Thymus (tissue), 14 donors: ENCODE measurements at places on chromosomes 6 and 20. TPM values are rescaled to one million over a fixed set of nuclear protein-coding genes. Genes with fewer than 3 reads are reported as not detected.

The FAM209B gene
- 3.3 TPM for polyA plus RNA-seq

DNA sequence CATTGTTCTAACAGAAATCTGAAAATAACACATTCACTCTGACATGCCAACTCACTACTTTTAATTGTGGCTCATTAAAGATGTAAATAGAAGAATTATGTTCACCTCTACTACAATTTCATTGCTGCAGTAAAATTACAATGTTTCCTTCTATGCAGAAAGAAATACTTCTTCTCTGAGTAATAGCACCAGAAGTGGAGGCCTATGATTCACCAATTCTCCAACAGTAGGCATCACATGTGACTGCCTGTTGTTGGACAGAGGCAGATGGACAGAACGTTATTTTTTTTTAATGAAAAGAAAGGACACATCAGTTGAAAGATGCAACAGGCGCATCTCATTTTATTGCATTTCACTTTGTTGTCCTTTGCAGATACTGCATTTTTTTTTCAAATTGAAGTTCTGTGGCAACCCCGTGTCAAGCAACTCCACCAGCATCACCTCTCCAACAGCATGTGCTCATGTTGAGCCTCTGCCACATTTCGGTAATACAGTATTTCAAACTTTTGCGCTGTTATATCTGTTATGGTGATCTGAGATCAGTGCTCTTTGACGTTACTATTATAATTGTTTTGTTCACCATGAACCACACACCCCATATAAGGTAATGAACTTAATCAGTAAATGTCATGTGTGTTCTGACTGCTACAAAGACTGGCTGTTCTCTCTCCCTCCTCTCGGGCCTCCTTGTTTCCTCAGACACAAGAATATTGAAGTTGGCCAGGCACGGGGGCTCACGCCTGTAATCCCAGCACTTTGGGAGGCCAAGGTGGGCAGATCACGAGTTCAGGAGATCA is 121.4 kb downstream of the ATXN1 start:
- no peaks in the 10 kb centered on the region for H3K4me1 ChIP-seq
- no peak for DNase-seq
- H3K4me3 ChIP-seq, result no peak overlapping the region
- no peaks in the 10 kb centered on the region for H3K27me3 ChIP-seq

DNA sequence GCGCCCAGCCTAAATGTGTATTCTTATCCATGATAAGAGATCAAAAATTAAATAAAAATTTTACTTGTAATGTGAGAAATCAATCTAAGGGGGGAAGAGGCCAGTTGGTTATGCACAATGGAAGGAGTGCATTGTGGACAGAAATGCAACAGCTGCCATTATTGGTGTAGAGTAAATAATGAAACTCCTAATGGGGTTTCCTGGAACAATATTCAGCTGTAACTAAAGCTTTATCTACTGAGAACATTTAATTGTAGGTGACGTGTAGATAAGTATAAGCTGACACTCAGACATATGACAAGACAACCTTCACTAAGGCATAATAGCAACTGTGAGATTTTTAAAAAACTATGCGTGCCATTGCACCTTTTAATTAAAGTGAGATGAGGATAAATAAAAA is 71.4 kb downstream of the CEP57L1 start:
- no peak for DNase-seq
- no peaks in the 10 kb centered on the region for H3K4me1 ChIP-seq
- no peaks in the 10 kb centered on the region for H3K27me3 ChIP-seq
- H3K27ac ChIP-seq, result no peak overlapping the region
- no peak overlapping the region for H3K4me3 ChIP-seq

DNA sequence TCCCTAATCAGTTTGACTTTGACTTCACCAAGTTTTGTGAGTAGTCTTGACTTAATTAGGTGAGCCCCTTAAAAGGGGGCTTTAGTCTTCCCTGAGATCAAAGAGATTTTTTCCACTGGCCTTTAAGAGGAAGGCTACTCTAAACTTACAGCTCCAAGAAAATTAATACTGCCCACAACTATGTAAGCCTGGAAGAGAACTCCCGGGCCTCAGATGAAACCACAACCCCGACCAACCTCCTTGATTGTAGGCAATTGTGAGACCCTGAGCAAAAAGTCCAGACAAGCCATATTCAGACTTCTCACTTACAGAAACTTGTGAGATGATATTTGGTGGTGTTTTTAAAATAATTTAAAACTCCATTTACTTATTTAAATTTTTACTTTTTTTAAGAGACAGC is 18.1 kb downstream of the SNX3 start:
- H3K4me1 ChIP-seq, result no peaks in the 10 kb centered on the region
- H3K4me3 ChIP-seq, result no peak overlapping the region
- no peak overlapping the region for H3K27ac ChIP-seq
- peaks cover 7% of the 10 kb centered on the region for H3K36me3 ChIP-seq
- no peak for DNase-seq
- no peaks in the 10 kb centered on the region for H3K27me3 ChIP-seq

DNA sequence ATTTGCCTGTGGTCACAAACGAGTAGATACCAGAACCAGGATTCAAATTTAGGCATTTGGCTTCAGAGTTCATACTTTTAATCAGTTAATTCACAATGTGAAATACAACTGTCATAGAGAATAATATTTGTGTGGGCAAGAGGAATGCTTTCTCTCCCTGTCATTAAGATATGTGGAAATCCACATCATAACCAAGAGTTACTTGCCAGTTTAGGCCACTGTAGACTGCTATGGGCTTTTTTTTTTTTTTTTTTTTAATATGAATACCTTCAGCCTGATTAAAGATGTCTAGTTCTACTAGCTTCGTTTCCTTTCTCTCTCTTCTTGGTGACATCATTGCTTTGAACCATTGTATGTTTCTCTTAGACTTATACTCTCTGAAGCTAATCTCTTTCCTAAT is 244.9 kb downstream of the ZFAND3 start:
- H3K36me3 ChIP-seq, result peaks cover 11% of the 10 kb centered on the region
- no peaks in the 10 kb centered on the region for H3K27me3 ChIP-seq
- no peak overlapping the region for H3K4me3 ChIP-seq
- H3K27ac ChIP-seq, result no peak overlapping the region
- no peak for DNase-seq
- peaks cover 25% of the 10 kb centered on the region for H3K4me1 ChIP-seq

DNA sequence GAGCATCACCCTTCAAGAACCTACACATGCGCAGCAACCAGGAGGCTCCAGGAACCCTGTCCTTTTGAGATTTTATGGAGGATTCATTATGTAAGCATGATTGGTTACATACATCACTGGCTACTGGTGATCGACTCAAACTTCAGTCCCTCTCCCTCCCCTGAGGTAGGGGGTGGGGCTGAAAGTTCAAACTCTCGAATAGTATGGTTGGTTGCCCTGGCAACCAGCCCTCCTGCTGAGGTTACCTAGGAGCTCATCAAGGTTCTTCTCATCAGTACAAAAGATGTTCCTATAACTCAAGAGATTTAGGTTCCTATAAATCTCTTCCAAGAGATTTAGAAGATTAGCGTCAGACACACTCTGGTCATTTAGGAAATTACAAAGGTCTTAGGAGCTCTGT is 21.9 kb upstream of the ZSCAN9 start:
- no peak for DNase-seq
- no peak overlapping the region for H3K27ac ChIP-seq
- no peak overlapping the region for H3K4me3 ChIP-seq
- no peaks in the 10 kb centered on the region for H3K36me3 ChIP-seq

DNA sequence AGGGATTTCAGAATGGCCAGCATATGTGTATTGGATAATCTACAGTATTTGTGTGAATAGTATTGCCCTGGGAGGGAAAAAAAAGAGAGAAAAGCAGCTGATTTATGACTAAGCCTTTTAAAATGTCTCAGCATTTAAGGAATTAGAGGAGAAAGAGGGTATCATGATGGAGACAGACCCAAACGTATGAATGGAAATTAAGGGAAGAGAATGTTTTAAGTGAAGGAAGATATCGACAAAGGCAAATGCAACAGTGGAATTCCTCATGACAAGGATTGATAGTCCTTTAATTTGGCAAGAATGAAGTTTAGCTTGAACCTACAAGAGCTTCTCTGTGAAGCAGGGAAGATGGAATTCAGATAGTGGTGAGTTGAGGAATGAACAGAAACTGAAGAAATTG is 367.3 kb upstream of the POU3F2 start:
- H3K27me3 ChIP-seq, result no peaks in the 10 kb centered on the region
- DNase-seq, result no peak
- no peak overlapping the region for H3K27ac ChIP-seq
- H3K4me1 ChIP-seq, result no peaks in the 10 kb centered on the region
